ENCODE measurements at places on chromosomes 6 and 20. TPM values are rescaled to one million over a fixed set of nuclear protein-coding genes. Genes with fewer than 3 reads are reported as not detected.

Gene C20orf202
- not detected for total RNA-seq

Gene CAP2
- 11.6 TPM for total RNA-seq

GRCh38 chr20:57881466-57882385 lies 171.9 kb upstream of the PMEPA1 start:
- peak overlapping the region; percentile 6 for H3K27ac ChIP-seq
- H3K27me3 ChIP-seq: no peaks in the 10 kb centered on the region
- H3K36me3 ChIP-seq: no peaks in the 10 kb centered on the region
- H3K4me1 ChIP-seq: peaks cover 12% of the 10 kb centered on the region

GRCh38 chr6:156873654-156874380 lies 96.6 kb downstream of the ARID1B start:
- H3K4me3 ChIP-seq: no peak overlapping the region
- no peaks in the 10 kb centered on the region for H3K36me3 ChIP-seq
- H3K27me3 ChIP-seq: no peaks in the 10 kb centered on the region
- no peaks in the 10 kb centered on the region for H3K4me1 ChIP-seq
- H3K27ac ChIP-seq: no peak overlapping the region

GRCh38 chr6:42287756-42288155 lies 70.1 kb upstream of the MRPS10 start:
- H3K27ac ChIP-seq: no peak overlapping the region
- DNase-seq: no peak
- no peak overlapping the region for H3K4me3 ChIP-seq
- no peaks in the 10 kb centered on the region for H3K27me3 ChIP-seq

DNA sequence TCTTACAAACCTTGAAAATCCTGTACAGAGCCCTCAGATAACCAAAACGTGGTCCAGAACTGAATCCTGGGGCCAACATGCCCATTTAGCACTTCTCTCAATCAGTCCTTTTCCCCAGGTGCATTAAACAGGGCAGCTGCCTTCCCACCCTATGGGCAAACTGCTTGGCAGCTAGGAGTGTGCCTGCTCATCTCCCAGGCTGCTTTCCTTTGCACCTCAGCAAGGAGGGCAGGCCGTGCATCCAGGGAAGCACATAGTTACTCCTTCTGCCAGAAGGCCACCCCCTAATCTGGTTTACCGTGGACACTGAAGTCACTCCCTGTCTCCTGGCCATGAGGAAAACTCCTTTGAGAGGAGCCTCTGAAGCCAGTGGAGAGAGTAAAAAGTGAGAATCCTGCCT lies 10.0 kb downstream of the PKIG start:
- no peak for DNase-seq
- no peaks in the 10 kb centered on the region for H3K36me3 ChIP-seq
- H3K27ac ChIP-seq: no peak overlapping the region
- H3K27me3 ChIP-seq: no peaks in the 10 kb centered on the region
- peaks cover 33% of the 10 kb centered on the region for H3K4me1 ChIP-seq

- no peaks in the 10 kb centered on the region for H3K36me3 ChIP-seq
- DNase-seq: no peak
- H3K27ac ChIP-seq: no peak overlapping the region
- no peaks in the 10 kb centered on the region for H3K27me3 ChIP-seq
- H3K4me1 ChIP-seq: no peaks in the 10 kb centered on the region
Measured at GRCh38 chr6:160899671-160900430, 91.7 kb upstream of the MAP3K4 start.

DNA sequence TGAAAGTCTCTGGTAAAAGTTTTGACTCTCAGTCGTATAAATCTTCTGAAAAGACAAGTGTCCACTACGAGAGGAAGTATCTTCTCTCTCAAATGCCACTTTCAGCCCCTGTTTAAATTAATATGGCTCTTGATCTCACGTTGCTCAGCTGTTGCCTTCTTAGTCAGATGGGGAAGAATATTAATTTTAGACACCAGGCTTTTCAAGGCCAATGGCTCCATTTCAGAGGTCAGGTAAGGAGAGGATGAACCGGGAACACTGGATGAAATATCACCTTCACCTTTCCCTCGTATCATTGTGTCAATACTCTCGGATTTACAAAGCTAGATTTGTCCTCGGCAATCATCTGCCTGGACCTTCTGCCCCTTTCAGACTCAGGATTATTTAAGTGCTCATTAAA lies at the start of gene MYLK4:
Gene MYLK4, minus strand, starts transcription at position 91 of the 400 bp plus-strand sequence. CDS start 1,628 bp downstream, outside the sequence.
- no peak within 1 kb of the TSS for H3K27ac ChIP-seq
- no peaks in the 10 kb centered on the region for H3K36me3 ChIP-seq
- H3K27me3 ChIP-seq: no peaks in the 10 kb centered on the region
- H3K4me1 ChIP-seq: peaks cover 16% of the 10 kb centered on the region

GRCh38 chr6:167548451-167548850 lies 223.6 kb downstream of the TTLL2 start:
- no peak overlapping the region for H3K27ac ChIP-seq
- H3K36me3 ChIP-seq: no peaks in the 10 kb centered on the region
- peaks cover 21% of the 10 kb centered on the region for H3K27me3 ChIP-seq
- H3K4me1 ChIP-seq: no peaks in the 10 kb centered on the region
- no peak overlapping the region for H3K4me3 ChIP-seq

DNA sequence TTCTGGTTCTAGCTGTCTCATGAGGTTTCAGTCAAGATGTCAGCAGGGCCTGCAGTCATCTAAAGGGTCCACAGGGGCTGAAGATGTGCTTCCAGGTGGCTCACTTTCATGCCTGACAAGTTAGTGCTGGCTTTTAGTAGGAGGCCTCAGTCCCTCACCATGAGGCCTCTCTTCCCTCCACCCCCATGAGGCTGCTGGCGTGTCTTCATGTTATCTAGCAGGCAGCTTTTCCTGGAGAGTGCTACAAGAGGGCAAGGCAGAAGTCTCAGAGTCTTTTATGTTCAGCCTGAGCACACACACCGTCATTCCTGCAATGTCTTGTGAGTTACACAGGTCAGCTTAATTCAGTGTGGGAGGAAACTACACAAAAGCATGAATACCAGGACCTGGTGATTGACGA lies 769.9 kb downstream of the HDGFL1 start:
- no peak for DNase-seq
- H3K27me3 ChIP-seq: no peaks in the 10 kb centered on the region
- no peaks in the 10 kb centered on the region for H3K4me1 ChIP-seq
- H3K36me3 ChIP-seq: no peaks in the 10 kb centered on the region
- H3K4me3 ChIP-seq: no peak overlapping the region
- no peak overlapping the region for H3K27ac ChIP-seq

DNA sequence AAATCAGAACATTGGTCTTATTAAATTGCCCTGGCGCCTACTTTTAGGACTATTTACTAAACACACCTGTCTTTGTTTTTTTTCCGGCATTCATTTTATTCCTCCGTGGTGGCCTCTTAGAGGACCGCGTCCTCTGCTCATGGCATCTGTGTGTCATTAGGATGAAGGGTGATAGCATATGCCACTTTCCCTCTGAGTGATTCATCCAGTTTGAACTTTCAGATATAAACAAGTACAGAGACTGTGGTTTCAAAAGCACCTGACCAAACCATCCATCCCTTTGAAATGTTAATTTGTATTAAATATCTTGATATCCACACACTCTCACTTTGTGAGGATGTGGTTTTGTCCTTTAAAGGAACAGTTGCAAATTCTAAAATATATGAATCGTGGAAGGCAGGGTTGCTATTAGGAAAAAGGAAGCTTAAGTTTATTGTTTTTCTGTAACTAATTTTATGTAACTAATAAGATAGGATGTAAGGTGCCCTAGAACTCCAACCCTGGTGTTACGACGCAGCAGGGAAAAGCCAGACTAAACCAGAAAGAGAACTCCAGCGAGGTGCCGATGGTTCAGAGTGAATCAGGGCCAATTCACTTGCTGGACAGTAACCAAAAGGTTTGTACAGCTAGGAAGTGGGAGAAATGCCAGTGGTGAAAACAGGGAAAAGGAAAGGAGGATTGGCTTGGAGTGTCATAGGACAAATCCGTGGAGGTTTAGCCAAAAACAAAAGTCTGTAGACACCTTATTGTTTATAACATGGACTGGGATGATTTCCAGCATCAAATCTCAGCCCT lies 98.7 kb downstream of the SHLD1 start:
- peak; percentile 84 for DNase-seq
- H3K4me3 ChIP-seq: peak overlapping the region; percentile 47
- H3K27ac ChIP-seq: peak overlapping the region; percentile 20

DNA sequence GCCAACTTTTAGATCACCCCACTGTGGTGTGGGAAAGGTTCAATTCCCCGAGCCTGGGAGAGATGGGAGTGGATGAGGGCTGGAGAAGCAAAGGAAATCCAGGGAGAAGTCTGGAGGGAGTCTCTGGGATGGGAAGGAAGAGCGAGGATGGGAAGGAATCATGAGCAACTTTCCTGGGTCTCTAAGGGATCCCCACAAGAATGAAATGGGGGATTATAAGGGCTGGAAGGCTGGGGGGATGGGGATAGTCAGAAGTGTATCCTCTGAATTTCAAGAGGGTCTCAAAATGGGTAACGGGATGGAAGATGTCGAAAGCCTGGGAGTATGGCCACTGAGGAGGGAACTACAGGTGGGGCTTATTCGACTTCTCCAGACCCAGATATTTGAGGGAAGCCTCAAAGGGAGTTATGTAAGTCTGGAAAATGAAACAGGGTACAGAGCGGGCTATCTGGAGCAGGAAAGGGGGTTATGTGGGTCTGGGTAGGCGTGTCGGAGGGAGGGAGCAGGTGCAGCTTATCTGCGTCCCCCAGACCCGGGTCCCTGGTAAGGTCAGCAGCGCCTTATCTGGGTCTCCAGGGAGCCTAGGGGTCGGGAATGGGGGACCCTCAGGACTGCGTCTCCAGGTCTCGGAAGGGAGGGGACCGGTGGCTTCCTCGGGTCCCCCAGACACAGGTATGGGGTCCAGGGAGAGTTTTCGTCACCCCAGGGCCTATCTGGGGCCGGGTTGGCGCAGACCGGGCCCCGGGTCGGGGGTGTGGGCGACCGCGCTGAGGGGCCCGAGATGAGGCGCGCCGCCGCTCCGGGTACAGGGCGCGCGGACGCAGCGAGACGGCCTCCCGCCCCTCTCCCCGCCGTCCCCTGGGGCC lies 550 bp downstream of the PLAGL2 start:
- H3K4me1 ChIP-seq: peaks cover 42% of the 10 kb centered on the region
- H3K36me3 ChIP-seq: peaks cover 9% of the 10 kb centered on the region
- no peak overlapping the region for H3K27ac ChIP-seq
- H3K4me3 ChIP-seq: peak overlapping the region; percentile 97
- DNase-seq: no peak

- H3K27me3 ChIP-seq: no peaks in the 10 kb centered on the region
- DNase-seq: no peak
Measured at GRCh38 chr20:42150230-42150629, 532.1 kb upstream of the CHD6 start.

DNA sequence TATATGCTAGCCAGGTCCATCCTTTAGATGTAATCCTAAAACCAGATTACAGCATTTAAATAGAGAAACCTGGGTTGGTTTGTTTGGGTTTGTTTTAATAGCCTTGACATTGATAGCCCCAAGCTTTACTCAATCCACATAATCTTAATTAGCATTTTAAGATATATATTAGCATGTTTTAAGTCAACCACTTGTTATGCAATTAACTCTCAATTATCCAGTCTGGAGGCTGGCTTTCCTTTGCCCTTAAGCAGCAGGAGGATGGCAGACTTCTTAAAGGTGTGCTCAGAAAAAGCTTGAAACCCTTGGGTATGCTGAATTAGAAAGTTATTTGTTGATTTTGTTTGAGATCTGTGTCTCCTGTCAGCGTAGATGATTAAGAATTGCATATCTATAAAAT lies 46.3 kb upstream of the SMIM28 start:
- no peak overlapping the region for H3K4me3 ChIP-seq
- DNase-seq: no peak
- no peak overlapping the region for H3K27ac ChIP-seq
- H3K27me3 ChIP-seq: no peaks in the 10 kb centered on the region

DNA sequence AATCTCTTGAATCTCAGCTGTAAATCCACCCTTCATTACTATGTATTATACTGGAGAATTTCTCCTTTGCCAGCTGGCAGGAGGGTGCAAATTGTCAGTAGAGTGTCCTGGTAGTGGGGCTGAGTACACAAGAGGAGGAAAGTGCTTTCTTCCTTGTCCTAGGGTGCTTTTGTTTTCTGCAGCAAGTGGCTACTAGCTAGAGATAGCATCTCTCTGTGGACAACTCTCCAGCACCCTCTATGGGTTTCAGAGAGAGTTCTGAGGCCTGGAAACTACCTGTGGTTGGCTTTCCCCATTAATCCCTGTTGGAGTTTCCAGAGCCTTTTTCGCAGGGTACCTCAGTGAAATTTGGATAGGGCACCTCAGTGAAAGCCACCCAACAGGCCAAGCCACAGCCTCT lies 422.5 kb upstream of the RGS17 start:
- H3K36me3 ChIP-seq: no peaks in the 10 kb centered on the region
- no peak overlapping the region for H3K27ac ChIP-seq
- no peaks in the 10 kb centered on the region for H3K4me1 ChIP-seq
- peaks cover 5% of the 10 kb centered on the region for H3K27me3 ChIP-seq
- no peak overlapping the region for H3K4me3 ChIP-seq
- DNase-seq: peak; percentile 48

DNA sequence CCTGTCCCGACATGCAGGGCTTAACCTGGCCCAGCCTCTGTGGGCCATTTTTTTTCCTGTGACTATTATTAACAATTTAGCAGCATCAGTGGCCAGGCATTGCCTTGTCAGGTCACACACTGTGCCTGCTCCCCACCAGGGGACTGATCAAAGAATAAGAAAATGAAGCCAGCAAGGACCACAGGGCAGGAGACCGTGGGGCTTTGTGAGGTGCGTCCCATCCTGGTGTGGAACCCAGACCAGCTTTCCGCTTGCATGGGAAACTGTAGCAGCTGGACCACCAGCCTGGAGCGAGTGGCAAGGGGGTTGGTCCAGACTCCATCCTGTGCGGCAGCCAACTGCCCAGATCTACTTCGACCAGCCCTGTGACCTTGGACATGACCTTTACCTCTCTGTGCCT lies 218.3 kb downstream of the ANKRD60 start:
- no peak overlapping the region for H3K27ac ChIP-seq
- H3K4me1 ChIP-seq: peaks cover 15% of the 10 kb centered on the region
- no peaks in the 10 kb centered on the region for H3K27me3 ChIP-seq
- no peak for DNase-seq
- H3K36me3 ChIP-seq: no peaks in the 10 kb centered on the region

DNA sequence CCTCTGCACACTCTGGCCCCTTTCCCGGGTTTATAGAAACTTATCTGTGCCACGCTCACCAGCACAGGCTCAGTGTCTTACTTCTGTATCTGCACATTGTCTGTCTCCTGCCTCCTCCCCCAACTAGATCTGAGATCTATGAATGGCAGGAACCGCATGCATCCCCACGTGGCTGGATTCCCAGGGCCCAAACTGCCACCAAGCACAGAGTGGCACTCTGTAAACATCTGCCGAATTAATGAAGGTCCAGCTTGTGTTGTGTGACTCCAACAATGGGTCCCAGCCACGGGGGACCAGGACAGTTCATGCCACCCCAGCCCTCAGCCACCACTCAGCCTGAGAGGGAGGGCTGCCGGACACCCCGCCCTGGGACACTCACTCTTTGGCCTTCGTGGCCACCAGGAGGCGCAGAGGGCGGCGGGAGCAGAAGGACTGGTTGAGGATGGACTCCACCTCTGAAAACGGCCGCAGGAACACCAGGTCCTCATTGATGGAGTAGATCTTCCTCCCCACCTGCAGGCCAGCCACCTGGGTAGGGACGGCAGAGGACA lies 171.1 kb downstream of the PREX1 start:
- DNase-seq: peak; percentile 77
- no peak overlapping the region for H3K4me3 ChIP-seq
- no peak overlapping the region for H3K27ac ChIP-seq
- no peaks in the 10 kb centered on the region for H3K27me3 ChIP-seq
- no peaks in the 10 kb centered on the region for H3K36me3 ChIP-seq
- H3K4me1 ChIP-seq: no peaks in the 10 kb centered on the region

GRCh38 chr6:2259002-2259494 lies 13.6 kb upstream of the GMDS start:
- peaks cover 7% of the 10 kb centered on the region for H3K36me3 ChIP-seq
- DNase-seq: peak; percentile 40
- no peaks in the 10 kb centered on the region for H3K27me3 ChIP-seq
- no peak overlapping the region for H3K27ac ChIP-seq
- H3K4me3 ChIP-seq: no peak overlapping the region
